Nephron progenitor cell (in vitro differentiated cells): ENCODE measurements at places on chromosomes 4 and X.

DNA sequence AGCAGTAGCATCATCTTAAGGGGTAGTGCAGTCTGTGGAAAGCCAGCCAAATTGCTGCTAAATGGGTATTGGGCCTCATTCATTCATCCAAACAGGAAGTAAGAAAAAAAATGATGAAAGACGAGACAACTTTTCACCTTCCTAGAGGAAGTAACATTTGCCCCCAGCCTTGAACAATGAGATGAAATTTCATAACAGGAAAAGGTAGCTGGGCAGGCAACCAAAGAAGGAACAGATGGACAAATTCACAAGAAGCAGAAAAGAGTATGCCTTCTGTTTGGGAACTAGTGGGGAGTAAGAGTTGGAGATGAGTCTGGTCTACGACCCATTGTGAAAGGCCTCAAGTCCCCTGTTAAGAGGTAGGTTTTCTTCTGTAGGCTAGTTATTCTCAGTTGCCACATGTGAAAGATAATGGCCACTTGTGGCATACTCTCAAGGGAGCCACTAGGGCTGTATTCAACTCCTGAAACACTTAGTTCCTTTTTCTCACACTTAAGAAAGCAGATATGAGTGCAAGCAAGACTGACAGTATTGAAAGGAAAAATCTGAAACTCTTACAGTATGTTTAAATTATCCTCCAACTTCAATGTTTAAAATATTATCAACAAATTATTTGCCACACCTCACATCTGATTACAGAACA lies 190.4 kb downstream of the AR start:
- DNase-seq = no peak

DNA sequence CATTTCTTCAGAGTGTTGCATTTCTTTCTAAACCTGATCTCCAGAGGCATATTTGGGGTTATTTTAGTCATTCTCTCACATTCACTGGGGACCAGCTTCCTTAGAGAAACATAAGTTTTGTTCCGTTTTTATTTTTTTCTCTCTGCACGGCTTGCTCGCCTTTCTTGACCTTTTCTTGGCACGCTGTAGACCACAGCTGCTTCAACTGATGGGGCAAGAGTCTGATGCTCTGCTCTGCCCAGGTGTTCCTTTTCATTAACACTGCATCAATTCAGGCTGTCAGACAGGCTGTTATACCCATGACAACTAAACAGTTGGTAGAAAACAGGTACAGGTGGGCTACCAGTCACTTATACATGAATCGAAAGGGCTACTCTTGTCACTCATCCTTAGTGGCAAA lies 682.2 kb upstream of the DIAPH2 start:
- no peak for DNase-seq

- no peak for DNase-seq
These were observed 142.4 kb downstream of the TSPAN5 start for GRCh38 chr4:98516042-98516440.

DNA sequence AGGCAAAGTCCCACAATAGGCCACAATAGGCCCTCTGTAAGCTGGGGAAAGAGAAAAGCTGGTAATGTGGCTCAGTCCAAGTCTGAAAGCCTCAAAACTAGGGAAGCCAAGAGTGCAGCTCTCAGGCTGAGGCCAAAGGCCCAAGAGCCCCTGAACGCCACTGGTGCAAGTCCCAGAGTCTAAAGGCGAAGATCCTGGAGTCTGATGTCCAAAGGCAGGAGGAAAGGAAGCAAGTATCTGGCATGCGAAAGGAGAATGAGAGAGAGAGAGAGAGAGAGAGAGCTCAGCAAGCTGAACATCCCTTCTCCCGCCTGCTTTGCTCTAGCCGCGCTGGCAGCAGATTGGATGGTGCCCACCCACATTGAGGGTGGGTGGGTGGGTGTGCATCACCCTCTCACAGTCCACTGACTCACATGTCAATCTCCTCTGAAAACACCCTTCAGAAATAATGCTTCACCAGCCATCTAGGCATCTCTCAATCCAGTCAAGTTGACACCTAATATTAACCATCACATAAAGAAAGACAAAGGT lies 30.9 kb upstream of the ELF2 start:
- no peak for DNase-seq

DNA sequence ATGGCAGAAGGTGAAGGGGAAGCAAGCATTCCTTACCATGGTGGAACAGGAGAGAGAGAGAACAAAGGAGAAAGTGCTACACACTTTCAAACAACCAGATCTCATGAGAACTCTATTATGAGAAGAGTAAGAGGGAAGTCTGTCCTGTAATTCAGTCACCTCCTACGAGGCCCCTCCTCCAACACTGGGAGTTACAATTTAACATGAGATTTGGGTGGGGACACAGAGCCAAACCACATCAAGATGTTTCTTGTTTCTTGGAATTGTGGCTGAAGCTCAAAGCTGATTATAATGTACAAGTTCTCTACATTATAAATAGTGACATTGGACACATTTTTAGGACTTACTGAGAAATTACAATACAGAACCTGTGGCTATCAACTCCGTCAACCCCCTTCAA lies 29.5 kb upstream of the TAPT1 start:
- DNase-seq = no peak

- DNase-seq = peak; percentile 36
These were observed 61.6 kb upstream of the TMEM33 start for GRCh38 chr4:41873380-41874295.

GRCh38 chrX:45667666-45668065 lies 467.0 kb upstream of the DIPK2B start:
- no peak for DNase-seq
